ENCODE measurements at places on chromosomes 6 and 20.

DNA sequence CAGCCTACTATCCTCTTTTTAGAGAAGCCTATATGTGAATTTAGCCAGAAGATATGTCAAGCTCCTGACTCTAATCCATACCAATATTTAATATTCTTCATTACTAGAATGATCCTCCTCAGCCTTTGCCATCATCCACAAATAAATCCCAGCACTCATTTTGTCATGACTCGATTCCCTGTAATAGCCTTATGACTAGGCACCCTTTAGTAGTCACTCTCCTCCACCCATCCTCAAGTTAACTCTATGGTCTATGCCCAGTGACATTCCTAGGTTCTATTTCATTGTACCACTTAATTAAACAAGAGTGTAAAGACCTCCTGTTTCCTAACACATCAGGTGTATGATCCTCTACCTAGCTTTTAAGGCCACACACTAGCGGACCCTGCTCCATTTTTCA lies 450.4 kb upstream of the CITED2 start:
- no peak for DNase-seq

DNA sequence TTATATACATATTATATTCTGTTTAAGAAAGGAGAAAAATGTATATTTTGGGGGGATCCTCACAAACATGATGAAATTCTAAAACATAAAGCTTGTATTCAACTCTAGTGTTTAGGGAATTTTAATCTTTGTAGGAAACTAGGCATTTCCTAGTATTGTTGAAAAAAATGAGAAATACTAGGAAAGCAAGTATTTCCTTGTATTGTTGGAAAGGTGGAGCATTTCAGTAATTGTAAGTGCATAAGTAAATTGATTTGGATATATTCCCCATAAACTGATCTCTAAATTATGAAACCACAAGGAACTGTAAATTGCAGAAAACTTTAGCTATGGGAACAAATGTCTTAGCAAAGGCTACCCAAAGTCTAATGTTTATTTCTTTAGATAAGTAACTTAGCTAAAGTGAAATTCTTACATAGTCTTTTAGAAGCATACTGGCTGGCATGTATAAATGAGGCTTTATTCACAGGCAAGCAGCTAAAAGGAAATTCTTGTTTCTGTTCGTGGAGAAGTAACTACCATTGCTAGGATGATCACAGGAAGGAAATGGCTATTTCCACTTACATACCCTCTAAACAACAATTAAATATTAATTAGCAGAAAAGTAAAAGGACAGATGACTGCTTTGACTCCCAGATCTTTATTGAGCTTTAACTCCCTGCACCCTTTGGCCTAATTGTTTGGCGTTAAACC lies 19.9 kb upstream of the NRN1 start:
- DNase-seq: no peak

- no peak for DNase-seq
Measured at GRCh38 chr6:52976591-52977035, 18.5 kb downstream of the GSTA4 start.

GRCh38 chr6:116877743-116878142 lies 701 bp downstream of the RFX6 start:
- no peak for DNase-seq

DNA sequence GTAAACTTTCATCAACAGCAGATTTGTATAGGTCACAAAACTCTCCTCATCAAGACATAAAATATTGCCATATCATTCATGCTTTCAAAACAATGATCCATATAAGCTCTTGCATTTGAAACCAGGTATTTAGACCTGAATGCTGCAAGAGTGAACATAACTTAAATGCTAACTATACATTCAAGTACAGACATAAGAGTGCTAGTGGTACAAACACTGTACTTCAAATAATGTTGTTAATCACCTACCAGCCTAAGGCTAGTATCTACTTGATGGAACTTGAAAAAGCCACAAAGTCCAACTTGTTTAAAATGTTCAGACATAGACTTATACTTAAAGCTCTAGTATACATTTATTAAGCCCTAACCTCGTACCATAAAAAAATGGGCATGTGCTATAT lies 16.0 kb upstream of the GSTA2 start:
- no peak for DNase-seq

GRCh38 chr6:26196846-26197635 lies 109.8 kb downstream of the HFE start:
- DNase-seq: peak; percentile 90

DNA sequence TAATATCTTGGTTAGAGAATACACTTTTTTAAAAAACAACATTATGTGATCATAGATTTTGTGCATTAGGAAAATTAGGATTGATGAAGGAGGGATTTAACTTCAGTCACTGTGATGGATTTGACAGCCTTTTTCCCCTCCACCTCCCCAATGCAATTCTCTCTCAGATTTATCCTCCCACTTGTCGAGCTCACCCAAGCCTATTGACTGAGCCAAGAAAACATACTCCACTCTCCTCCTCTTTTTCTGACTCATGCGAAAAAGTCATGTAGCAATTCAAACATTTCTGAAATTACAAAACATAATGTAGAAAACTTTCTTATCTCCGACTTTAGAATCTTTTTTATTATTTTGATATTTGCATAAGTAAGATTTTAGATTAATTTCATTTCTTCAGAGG lies 24.1 kb downstream of the KLHL32 start:
- no peak for DNase-seq

- DNase-seq: no peak
Measured at GRCh38 chr20:20442466-20442865, 74.6 kb downstream of the INSM1 start.

DNA sequence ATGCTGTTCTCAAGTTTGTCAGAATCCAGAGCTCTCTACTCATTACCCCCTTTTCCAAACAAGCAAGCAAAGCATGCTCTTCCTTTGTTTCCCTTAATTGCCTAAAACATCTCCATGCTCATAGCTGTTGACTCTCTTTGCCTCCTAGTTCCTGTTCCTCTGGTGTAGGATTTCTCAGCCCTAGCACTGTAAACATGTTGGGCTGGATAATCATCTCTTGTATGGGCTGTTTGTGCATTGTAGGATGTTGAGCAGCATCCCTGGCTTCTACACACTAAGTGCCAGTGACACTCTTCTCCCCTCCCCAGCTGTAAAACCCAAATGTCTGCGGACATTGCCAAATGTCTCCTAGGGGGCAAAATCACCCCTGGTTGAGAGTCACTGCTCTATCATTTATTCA lies 14.0 kb downstream of the PPARD start:
- peak; percentile 1 for DNase-seq

- no peak for DNase-seq
Measured at GRCh38 chr6:110930781-110931180, 27.7 kb upstream of the GTF3C6 start.

- no peak for DNase-seq
Measured at GRCh38 chr20:12028771-12029170, 111.1 kb downstream of the BTBD3 start.

DNA sequence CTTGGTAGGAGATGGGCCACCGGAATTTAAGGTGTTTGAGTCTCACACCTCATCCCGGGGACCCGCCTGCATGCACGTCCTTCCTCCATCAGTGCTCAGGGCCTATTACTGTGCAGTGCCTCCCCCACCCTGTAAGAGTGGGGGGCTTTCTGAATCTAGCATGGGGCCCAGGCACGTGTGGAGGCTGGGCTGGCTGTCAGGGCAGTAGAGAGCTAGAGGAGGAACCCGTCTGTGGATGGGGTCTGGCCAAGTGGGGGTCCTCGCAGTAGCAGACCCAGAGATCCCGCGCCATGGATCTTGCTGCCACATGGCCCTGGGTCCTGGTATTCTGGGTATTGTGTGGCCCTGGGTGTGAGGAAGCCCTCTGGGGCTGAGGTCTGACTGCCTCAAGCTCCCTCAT lies 42.9 kb downstream of the SRC start:
- DNase-seq: no peak

DNA sequence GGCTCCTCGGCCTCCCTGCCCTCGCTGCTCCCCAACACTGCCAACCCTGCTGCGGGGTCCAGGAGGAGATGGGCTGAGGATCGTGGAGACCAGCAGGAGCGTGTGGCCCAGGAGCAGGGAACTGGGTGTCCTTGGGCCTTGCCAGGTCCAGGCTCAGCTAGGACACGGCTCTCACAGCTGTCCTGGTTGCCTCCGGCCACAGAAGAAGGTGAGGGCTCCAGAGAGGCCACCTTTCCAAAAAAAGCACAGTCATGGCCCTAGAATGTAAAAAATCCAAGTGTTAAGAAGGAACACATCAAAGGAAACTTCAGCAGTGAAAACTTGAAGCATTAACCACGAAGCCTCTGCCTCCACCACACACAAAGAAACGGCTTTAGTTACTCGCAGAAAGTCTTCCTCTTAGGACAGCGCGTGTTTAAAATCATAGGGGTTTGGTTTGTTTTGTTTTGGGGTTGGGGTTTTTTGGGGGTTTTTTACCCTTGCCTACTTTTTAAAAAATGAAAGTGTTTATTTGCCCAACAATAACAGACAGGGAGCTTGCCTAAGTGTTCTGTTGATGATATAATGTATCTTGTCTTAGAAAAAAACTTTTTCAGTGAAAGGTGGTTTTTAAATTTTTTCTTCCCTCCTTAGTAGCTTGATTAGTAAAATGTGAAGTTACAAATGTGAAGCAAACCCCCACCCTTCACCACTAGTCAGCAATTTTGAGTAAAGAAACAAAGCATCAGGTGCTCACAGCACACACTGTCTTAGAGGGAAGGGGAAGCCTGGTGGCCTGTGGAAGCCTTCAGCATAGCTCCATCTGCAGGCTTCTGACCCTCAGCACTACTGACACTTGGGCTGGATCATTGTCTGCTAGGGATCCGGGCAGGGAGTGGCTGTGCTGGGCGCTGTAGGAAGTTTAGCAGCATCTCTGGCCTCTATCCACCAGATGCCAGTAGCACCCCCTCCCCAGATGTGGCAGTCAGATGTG lies 60.0 kb downstream of the PTPN1 start:
- no peak for DNase-seq

GRCh38 chr20:33702861-33703260 lies 16.7 kb upstream of the E2F1 start:
- no peak for DNase-seq

GRCh38 chr6:506508-506907 lies 115.0 kb downstream of the IRF4 start:
- DNase-seq: no peak

GRCh38 chr6:41984623-41985022 lies 43.0 kb upstream of the CCND3 start:
- no peak for DNase-seq

GRCh38 chr6:97029552-97029951 lies 105.0 kb downstream of the KLHL32 start:
- DNase-seq: no peak

DNA sequence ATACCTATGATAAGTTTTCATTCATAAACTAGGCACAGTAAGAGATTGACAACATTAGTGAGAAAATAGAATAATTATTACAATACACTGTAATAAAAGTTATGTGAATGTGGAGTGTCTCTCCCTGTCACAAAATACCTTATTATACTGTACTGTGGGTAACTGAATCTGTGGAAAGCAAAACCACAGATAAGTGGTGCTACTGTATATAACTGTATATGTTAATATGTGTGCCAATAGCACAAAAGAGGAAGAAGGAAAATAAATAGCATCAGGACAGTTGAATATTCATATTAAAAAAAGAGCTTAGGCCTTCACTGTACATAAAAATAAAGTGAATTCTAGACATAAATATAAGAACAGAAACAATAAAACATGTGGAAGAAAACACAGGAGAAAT lies 243.5 kb downstream of the CDKAL1 start:
- DNase-seq: no peak

DNA sequence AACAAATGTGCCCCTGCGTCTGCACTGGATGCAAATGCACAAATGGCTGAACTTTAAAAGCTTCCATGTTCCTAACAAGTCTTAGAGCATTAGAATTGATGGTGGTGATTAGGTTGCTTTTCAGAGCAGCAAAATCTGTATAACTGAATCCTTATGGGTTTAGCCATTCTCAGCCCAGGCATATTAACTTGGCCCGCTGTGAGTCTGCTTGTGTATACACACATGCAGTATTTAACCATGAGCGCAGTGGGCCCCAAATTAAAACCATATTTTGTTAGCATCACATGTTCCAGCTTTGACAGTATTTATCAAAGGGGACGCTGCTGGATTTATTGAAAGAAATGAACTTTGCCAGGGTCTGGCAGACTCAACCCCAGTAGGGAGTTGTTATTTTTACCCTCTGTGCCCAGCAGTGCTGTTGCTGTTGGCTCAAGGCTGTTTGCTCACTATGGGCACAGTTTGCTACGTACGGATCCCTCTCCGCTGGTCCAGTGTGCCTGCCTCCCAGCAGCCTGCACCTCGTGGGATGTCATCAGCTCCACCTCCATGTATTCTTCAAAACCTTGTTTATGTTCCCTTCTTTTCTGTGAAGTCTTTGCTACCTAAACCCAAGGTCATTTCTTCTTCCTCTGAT lies 144.7 kb downstream of the QRSL1 start:
- no peak for DNase-seq

GRCh38 chr6:150632785-150633485 lies 33.2 kb downstream of the PLEKHG1 start:
- no peak for DNase-seq

GRCh38 chr6:159969921-159970320 lies 1.0 kb downstream of the IGF2R start:
- DNase-seq: peak; percentile 81

- DNase-seq: no peak
Measured at GRCh38 chr6:84411060-84411629, 183.7 kb upstream of the CEP162 start.

- DNase-seq: no peak
Measured at GRCh38 chr6:98992535-98992934, 44.8 kb upstream of the FBXL4 start.

GRCh38 chr6:28880894-28881780 lies 42.6 kb downstream of the TRIM27 start:
- DNase-seq: peak; percentile 64

DNA sequence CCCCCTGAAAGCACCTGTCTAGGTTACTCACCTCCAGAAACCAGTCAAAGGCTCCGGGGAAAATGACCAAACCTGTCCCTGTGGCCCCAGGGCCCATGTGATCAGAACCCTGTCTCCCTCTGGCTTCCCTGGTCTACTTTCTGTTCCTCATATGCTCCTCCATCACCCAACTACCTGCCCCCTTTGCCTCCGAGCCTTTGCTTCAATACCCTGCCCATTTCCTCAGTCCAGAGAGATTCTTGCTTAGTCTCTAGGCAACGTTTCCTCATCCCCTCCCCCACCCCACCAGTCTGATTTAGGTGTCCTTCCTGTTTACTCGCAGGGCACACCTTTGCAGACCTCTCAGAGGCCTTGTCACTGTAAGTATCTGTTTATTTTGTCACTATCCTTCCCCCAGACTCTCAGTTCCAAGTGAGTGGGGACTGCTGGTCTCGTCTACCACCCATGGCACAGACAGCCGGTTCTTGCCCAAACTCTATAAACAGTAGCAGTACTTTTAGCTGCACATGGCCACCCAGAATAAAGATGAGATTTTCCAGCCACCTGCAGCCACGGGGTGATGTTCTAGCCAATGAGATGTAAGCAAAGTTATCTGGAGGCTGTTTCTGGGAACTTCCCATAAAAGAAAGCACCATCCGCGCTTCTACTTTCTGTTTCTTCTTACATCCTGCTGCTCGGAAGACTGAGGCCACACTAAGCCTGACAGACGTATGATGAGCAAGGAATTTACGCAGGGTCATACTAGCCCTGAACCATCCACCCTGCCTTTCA lies 13.3 kb downstream of the ELOVL5 start:
- DNase-seq: no peak

GRCh38 chr6:158911746-158912480 lies 88.1 kb downstream of the RSPH3 start:
- no peak for DNase-seq

All from adrenal gland (tissue), 19 donors.